CD14-positive monocyte (primary cell): ENCODE measurements at places on chromosomes 11 and 22. TPM values are rescaled to one million over a fixed set of nuclear protein-coding genes. Genes with fewer than 3 reads are reported as not detected.

- DNase-seq, result no peak
These were observed 1.4 kb downstream of the HBB start for GRCh38 chr11:5225480-5225871.

Gene PNPLA3
- polyA plus RNA-seq, result not detected

- DNase-seq, result no peak
These were observed 64.8 kb downstream of the TBC1D22A start for GRCh38 chr22:46827136-46827780.

- no peak for DNase-seq
These were observed 23.5 kb upstream of the TMEM123 start for GRCh38 chr11:102476069-102476468.

Gene DNAJB13
- not detected for polyA plus RNA-seq

DNA sequence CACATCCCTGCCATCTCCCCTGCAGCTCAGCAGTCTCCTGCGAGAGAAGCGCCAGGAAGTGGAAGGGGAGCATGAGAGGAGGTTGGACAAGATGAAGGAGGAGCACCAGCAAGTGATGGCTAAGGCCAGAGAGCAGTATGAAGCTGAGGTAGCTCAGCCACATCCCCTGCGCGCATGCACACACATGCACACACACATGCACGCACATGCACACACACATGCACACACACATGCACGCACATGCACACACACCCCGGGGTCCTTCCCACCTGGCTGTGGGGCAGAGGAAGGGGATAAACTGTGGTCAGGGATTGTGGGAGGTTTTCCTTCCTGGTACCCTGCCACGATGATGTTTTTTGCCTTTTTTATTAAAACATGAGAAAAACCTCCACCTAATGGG lies 65.3 kb downstream of the CEP164 start:
- DNase-seq, result no peak
